Bronchial epithelial cell (primary cell): ENCODE measurements at places on chromosomes 7 and 10.
A peak's percentile ranks its signal among the peaks of the same experiment; 100 is the strongest.

DNA sequence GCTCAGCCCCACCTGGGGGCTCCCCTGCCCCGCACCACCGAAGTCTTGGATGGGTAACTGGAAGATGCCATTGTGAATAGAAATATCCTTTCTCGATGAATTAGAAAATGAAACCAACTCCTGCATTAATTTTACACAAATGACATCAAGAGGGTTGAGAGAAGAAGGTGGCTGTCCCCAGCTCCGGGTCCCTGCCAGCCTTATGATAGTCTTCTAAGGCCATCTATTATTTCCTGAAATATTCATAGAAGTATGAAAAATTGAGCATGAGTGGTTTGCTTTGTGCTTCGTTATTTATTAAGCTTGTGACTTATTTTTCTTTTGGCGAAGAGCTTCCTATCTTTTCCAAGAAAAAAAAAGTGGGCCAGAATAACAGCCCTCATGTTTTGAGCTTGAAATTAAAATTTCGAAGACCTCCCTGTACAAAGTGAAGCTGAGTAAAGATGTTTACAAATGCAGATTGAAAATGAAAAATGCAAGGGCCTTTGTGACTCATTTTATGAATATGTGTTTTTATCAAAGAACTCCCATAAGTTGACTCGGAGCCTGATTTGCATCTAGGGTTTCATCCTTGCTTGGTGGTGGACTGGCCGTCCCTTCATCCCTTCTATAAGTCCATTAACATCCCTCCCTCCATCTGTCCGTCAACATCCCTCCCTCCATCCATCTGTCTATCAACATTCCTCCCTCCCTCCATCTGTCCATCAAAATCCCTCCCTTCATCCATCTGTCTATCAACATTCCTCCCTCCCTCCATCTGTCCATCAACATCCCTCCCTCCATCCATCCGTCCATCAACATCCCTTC lies 20.5 kb upstream of the CFAP46 start:
- peak; percentile 12 for DNase-seq

DNA sequence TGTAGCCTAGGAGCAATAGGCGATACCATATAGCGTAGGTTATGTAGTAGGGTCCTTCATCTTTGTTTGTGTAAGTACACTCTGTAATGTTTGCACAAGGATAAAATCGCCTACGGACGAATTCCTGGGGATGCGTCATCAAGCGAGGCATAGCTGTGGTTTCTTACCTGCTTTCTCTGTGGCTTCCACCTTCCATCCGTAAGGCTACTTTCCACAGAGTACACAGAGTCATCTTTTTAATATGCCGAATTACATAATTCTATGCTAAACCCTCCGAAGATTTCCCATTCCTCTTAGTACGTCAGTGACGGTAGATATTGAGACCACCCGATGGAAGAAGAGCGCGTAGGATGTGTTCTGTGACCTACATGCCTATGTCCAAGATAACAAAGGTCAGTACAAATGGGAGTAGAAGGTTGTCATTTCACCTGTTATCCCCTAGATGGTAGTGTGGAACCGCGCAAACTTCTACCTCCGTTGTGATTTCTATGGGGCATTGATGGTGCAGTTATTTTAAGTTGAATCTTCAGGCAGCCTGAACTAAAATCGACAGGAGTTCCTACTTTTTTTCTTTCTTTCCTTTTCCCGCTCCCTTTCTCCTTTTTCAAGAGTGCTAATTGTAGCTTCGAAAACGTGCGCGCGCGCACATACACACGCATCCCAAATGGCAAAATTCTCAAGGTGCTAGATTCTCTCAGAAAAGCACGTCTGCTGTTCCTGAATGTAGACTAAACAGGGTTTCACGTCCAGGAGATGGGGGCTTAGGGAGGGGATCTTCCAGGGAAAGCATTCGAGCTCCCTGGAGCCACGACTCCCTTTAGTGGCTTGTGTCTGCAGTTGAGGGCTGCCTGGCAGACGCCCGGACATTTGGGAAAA lies 111.7 kb upstream of the MBL2 start:
- DNase-seq, result peak; percentile 99

DNA sequence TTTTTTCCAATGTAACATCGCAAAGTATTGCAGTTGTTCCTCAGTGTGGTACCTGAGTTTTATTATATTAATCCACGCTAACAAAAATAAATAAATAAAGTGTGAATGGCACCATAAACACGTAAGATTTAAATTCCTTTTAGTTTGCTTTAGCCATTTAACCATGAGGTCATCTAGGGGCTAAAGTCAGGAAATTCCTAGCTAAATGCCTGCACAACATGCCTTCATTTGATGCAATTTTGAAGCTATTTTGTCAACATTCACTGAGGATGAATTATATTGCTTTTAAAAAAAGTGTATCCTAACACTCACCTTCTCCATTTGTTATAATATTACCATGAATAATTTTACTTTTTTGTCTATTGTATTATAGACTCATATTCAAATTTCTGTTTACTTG lies 714.4 kb downstream of the GATA3 start:
- DNase-seq, result peak; percentile 49

- DNase-seq, result no peak
Observed at GRCh38 chr7:139585042-139585441, 61.6 kb downstream of the CLEC2L start.

DNA sequence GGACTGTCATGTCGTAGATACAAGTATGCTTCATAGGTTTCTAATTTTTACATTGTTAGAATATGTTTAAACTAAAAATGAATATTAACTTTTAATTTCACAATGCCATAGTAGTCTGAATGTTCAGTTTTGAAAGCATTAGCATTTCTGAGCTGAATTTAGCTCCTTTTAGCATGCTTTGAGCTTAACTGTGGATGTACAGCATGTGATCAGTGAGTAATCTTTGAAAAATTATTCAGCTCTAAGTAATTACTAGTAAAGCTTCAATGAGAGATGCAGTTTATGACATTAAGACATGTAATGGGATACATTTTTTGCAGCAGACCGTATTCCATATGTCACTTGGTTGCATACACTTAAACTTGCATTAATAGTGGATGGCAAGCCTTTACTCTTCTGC lies 114.1 kb upstream of the WNT16 start:
- DNase-seq, result no peak

DNA sequence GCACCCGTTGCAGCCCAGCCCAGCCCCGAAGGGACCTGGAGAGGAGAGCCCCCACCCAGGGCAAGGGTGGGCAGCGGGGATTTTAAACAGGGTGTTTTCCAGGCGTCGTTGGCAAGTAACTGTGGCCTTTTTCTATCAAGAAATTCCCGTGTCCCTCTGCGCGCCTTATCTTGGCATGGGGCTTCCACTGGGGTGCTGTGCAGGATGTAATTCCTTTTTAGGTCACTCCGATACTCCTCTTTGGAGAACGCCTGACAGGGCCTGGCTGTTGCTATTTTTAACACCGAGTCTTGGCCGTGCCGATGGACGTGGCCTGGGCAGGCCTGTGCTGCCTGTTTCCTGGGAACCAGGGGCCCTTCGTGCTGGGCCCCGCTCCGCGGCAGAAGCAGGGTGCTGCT lies 93.8 kb downstream of the INPP5A start:
- DNase-seq, result peak; percentile 39
